ENCODE measurements at places on chromosomes 2 and 18.

DNA sequence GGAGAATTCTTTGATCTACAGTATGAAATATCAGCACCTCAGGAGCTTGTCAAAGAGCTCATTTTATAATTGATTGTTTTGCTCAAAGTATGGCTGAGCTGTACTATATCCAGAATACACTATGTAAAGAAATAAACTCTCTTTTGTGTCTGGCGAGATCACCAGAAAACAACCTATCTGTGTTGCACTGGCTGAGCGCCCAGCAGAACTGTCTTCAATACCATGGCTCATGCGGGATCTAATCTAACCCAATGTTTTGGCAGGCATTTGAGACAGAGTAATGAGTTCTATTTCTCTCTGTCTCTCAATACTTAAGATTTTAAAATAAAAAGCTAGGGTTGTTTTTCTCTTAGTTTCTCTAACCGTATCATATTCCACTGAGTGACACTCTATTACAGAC lies 192.4 kb downstream of the L3MBTL4 start:
- DNase-seq, result no peak
- no peaks in the 10 kb centered on the region for H3K27me3 ChIP-seq
- H3K4me3 ChIP-seq, result no peak overlapping the region
- no peak overlapping the region for H3K27ac ChIP-seq
- H3K36me3 ChIP-seq, result no peaks in the 10 kb centered on the region

DNA sequence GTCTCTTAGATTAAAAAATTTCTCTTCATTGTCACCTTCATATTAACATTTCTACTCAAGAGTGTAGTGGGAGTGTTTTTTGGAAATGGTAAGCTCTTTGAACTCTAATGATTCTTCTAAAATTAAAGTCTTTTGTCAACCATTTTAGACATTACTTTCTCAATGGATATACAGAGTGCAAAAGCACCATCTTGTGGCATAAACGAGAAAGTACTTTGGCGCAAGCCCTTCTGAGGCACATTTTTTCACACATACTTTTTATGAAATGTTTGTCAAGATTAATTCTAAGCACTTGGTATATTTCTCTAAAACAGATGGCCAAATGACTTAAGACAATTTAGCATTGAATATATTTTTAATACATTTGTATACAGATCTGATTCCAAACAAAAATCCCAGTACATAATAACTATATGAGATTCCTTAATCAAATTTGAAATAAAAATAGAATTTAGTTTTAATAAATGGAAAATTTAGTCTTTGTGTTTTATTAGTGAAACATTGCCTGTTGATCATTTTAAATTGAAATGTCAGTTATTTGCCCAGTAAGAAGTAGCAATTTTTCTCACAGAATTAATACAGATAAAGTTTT lies 63.3 kb upstream of the GALNT5 start:
- H3K27me3 ChIP-seq, result no peaks in the 10 kb centered on the region
- no peak overlapping the region for H3K27ac ChIP-seq
- peak; percentile 57 for DNase-seq
- H3K36me3 ChIP-seq, result no peaks in the 10 kb centered on the region
- H3K4me3 ChIP-seq, result no peak overlapping the region

GRCh38 chr2:176137252-176137580 lies 7.7 kb downstream of the HOXD8 start:
- H3K27ac ChIP-seq, result no peak overlapping the region
- H3K4me1 ChIP-seq, result no peaks in the 10 kb centered on the region
- H3K27me3 ChIP-seq, result peaks cover 83% of the 10 kb centered on the region
- H3K4me3 ChIP-seq, result no peak overlapping the region
- DNase-seq, result no peak

- no peaks in the 10 kb centered on the region for H3K36me3 ChIP-seq
- H3K27ac ChIP-seq, result no peak overlapping the region
- DNase-seq, result peak; percentile 73
Observed at GRCh38 chr2:30421604-30422443, 25.2 kb upstream of the LCLAT1 start.
